ENCODE measurements at places on chromosomes 16 and 17.

DNA sequence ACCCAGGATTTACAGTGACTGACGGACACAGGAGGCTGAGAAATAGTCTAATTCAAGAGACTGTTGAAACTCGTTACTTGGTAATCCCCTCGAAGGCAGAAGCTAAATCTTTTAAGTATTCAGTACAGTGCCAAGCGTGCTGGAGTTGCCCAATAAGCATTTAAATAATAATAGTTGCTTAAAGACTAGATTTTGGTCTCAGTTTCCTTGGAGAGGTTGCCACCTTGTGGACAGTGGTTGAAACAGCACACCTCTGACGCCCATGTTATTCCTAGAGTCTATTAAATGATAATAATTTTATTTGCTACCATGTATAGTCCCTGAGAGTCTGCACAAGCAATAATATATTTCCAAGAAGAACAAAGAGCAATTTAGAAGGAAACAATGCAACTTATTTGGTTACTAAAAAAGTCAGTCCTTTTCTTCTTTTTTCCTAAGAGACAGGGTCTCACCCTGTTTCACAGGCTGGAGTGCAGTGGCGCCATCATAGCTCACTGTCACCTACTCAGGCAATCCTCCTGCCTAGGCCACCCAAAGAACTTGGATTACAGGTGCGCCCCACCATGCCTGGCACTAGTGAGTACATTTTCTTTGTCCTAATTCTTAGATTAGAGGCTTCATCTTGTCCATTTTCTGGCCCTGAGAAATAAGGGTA lies 138.0 kb upstream of the NUDT7 start:
- DNase-seq = peak; percentile 75

DNA sequence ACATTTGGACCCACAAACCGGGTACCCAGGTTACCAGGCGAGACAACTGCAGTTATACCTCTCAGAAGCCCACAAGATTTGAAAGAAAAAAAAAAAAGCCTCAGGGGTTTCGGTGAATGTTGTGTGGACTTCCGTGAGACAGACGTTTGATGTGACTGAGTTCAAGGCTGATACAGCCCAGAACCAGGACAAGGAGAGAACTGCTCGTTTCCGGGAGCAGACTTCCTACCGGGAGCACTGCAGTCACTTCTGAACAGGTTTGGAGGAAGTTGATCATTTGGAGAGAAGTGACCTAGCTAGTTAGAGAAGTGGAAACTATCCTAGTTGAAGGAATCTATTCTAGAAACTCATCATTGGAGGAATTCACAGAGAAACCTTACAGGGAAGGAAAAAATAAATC lies 847 bp downstream of the CKLF start:
- DNase-seq = peak; percentile 50

GRCh38 chr17:41082626-41083025 lies 1.3 kb upstream of the KRTAP4-7 start:
- DNase-seq = no peak

DNA sequence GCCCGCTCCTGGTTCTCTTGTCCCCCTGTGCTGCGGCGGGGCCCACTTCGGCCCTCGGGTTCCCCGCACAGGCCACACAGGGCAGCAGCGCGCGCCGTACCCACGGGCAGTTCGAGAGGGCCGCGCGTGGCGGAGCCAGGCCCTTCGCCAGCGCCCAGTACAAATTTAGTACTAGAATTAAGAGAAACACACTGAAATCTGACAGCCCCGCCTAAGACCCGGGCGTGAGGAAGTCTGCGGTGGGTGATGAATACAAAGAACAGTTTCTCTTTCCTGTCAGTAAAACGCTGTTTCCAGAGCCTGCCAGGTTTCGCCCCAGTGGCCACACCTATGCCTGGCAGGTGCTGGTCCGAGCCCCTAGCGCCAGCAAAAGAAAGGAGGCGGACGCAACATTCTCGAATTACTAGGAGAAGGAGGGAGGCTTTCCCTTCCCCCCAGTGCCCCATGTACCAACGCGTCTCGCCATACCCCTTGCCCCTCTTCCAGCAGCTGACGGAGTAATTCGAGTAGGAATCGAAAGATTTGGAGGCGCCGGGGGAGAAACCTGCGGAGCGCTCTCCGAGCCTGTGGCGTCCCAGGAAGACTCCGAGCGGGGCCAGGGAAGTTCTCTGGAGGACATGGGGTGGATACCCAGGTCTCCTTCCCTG lies 591 bp upstream of the SLFN5 start:
- DNase-seq = peak; percentile 92

DNA sequence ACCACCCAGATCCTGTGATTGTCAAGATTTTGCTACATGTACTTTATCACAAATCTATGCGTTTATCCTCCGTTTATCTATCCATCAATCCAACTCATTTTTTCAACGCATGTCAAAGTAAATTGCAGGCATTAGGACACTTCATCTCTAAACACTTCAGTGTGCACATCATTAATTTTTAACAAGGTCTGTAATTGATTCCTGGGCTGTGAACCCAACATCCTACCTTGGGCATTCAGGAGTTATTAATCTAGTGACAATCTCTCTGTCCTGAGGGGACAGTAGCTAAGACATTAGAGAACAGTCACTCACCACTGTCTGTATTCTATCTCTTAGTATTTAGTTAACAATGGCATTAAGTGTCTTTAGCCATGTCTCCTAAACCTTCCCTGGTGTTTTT lies 264.7 kb downstream of the SOX9 start:
- no peak for DNase-seq

Data from HT-29 (cell line).